Occipital lobe (tissue), 3 donors: ENCODE measurements at places on chromosomes 16 and 17.

DNA sequence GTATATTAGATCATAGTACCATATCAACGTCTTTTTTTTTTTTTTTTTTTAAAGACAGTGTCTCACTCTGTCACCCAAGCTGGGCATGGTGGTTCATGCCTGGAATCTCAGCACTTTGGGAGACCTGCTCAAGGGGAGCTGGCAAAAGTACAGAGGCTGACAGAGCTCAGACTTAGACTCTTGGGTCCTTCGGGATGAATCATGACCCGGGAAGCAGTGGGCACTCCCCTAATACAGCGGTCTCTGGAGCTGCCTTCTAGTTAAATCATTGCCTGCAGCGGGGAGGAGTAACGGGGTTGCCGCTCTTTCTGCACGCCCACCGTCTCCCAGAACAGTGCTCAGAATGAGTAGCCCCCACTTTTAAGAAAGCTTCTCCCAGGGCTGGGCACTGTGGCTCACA lies 174.4 kb downstream of the CPPED1 start:
- no peak for DNase-seq

DNA sequence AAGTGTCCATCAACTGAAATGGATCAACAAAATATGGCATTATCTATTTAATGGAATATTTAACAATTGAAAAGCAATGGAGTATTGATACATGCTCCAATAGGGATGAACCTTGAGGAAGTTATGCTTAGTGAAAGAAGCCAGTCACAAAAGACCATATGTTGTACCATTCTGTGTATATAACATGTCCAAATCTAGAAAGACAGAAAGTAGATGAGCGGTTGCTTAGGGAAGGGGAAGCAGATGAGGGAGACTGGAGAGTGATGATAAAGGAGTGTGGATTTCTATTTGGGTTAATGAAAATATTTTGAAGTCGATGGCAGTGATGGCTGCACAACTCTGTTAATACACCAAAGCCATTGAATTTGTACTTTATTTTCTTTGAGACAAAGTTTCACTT lies 8.5 kb upstream of the ERN1 start:
- DNase-seq: no peak

DNA sequence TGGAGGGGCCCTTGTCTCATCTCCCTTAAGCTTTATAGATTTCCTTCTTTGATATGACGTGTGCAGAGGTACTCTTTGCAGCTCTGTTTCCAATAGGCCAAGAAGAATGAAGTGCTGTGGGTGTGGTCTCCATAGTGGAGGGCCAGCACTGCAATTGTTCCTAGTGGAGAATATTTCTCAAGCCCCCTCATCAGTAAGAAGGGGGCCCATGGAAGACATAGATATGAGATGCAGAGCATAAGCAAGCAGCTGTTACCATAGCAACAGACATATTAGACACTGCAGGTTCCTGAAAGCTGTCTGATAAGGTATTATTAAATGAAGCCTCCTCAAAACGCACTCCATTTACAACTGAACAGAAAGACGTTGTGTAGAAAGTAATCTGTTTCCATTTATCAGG lies 240.7 kb downstream of the ZFHX3 start:
- no peak for DNase-seq

- no peak for DNase-seq
These were observed 4.5 kb downstream of the SLC4A1 start for GRCh38 chr17:44263345-44263902.

DNA sequence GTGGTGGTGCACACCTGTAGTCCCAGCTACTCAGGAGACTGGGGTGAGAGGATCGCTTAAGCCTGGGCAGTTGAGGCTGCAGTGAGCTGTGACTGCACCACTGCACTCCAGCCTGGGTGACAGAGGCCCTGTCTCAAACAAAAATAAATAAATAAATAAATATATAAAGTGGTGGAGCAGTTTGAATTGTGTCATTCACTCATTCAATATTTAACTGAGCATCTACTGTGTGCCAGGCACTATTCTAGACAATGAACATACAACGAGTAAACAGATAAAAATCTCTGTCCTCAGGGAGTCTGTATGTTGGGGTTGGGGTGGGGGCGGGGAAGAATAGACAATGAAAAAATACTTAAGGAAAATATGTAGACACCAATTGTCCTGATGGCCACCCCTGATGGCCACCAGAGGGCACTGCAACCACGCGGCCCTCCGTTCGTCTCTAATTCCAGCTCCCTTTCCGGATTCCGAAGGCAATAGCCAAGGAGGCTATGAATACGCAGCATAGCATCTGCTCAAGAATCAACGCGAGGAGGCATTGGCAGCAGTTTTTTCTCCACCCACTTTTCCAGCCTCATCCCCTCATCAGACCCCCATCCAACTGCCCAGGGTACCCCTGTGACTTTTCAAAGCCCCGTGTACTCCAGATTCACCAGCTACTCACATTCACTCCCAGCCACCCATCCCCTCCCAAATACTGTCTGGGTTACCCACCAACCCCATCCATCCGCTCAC lies 21.4 kb downstream of the QPRT start:
- DNase-seq: peak; percentile 27

DNA sequence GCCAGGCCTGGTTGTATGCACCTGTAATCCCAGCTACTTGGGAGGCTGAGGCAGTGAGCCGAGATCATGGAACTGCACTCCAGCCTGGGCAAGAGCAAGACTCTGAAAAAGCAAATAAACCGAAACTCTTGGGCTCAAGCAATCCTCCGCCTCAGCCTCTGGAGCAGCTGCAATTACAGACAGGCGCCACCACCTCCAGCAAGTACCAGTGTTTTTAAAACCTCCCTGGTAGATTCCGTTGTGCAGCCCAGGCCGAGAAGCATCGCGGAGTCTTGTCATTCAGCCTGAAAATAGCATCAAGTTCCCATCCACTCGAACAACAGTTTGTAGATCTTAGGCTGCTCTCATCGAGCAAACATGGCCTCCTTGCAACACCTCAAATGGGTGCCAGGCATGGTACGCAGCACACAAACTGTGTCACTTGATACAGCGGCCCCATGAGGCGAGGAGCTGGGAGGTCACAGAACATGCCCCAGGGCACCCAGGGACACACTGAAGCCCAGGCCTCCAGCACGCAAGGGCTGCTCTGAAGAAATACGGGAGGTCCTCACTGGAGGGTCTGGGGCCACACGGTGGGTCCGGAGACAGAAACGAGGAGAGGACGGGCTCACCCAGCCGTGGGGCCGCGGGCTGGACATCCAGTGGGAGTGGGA lies 18.1 kb downstream of the TMC6 start:
- no peak for DNase-seq

- no peak for DNase-seq
These were observed 242.3 kb downstream of the CCDC182 start for GRCh38 chr17:57502811-57503241.

GRCh38 chr16:9258423-9259051 lies 167.1 kb downstream of the HAPSTR1 start:
- DNase-seq: peak; percentile 61

DNA sequence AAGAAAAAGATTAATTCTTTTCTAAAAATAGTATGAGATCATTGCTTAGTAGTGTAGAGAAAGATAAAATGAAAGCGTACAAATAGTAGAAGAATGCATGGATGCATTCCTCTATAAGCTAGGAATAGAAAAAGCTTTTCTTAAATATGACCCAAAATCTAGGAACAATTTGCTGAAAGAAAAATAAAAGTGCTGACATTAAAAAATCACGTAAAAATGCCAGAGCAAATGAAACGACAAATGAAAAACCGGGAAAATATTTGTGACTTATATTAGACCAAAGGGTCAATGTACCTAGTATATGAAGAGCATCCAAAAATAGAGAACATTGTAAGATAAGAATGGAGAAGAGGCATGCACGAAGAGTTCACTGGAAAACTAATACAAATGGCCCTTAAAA lies 149.5 kb upstream of the MON1B start:
- no peak for DNase-seq

DNA sequence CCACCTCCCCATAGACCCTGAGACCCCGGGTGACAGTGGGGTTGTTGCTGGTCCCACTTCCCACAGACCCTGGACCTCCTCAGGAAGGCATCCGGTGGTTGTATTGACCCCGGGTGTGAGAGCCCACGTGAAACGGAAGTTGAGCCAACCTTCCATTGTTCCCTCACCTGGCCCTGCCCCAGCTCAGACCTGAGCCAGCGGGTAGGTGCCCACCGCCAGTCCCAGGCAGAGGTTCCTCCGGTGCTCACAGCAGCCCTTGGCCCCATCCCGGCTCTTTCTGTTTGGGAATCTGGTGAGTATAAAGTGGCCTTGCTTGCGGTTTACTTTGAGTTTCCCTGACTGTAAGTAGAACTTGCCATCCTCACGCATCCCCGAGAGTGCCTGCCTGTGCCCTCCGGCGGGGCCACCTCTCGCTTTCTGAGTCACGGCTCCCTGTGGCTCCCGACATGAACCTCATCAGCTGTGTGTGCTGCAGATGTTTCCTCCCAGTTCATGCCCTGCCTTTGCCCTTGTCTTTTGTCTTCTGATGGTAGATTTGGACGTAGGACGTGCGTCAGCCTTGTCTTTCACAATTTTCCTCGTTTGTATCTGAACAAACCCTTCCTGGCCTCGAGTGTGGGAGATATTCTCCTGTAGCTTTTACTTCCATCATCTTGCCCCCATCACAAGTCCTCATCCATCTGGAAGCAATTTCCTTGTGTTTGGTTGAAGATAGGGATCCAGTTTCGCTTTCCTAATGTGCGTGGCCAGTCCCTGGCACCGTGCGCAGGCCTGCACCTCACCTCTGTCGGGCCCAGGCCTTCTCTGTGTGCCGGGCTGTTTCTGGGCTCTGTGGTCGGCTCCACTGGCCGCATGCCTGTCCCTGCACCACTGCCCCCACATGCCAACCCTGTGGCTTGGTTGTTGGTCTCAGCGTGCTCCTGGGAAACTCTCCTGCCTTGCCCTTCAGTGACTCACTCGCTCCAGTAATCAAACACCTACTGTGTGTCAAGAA lies 76.0 kb downstream of the METRNL start:
- DNase-seq: no peak

DNA sequence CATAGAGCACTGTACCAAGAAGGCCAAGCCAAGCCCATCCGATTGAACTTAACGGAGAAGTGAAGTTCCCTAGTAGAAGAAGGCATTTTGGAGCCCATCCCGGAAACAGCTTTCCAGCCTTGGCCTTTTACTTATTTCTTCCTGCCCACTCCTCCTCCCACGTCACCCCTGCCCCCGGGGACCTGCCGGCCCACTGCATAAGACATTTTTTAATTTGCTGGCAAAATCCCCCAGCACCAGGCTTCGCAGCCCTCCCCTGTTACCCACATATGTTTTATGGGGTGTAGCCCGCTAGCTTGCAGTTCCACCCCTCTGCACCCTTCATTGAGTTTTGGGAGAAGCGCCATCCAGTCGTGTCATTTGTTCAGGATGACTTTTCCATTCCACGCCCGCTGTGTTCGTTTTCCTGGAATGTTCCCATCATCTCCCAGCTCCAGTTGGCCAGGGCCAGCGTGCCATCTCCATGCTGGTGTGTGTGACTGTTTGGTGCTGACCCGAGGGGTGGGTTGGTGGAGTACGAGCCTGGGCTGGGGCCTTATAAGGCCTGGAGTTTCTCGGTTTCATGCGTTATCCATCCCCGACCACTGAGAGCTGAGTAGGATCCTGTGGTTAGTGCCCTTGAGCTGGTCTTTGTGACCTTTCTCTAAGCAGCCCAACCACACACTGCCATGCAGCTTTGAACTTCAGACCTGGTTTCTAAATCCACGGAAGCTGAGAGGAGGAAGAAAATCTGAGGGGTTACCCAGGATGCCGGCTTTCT lies 20.0 kb upstream of the TBX2 start:
- DNase-seq: no peak

- no peak for DNase-seq
These were observed at the start of gene ACSM5 for GRCh38 chr16:20409398-20410120. Gene ACSM5, plus strand, starts transcription at chr16:20409534. Its CDS starts 1,951 bp downstream, at chr16:20411485.

GRCh38 chr16:67148656-67149275 lies 2.0 kb downstream of the B3GNT9 start:
- DNase-seq: no peak

DNA sequence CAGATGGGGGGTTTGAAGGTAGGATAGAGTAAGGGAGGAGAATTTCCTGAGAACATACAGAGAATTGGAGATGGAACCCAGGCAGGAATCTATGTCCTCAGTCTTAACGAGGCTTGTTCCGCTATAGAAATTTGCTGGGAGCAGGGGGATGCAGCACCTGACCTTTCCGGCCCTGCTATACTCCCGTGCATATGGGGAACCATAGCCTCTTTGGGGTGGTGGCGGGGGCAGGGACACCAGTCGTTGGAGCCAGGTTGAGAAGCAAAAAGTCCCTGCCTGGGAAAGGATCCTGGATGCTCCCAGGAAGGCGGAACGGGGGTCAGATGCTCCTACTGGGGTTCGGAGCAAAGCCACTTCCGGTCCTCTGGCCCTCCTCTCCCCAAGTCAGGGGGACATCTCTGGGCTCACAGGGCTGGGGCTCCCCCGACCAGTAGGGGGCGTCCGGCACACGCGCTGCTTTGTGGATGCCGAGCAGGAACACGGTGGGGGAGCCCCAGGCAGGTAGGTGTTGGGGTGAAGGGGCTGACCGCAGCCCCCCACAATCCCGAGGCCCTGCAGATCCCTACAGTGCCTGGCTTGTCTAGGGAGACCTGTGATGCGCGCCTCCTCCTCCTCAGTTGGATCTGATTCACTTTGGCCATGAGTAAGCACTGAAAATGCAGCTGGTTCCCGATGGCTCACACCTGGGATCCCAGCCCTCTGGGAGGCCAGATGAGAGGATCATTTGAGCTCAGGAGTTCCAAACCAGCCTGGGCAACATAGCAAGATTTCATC lies 15.5 kb upstream of the TFAP4 start:
- DNase-seq: no peak

- DNase-seq: no peak
These were observed 89.1 kb downstream of the ELAC2 start for GRCh38 chr17:12928736-12929135.

- DNase-seq: no peak
These were observed 167.1 kb upstream of the ZFHX3 start for GRCh38 chr16:73214825-73215677.
